H9 (cell line): ENCODE measurements at places on chromosomes 2 and 18. TPM values are rescaled to one million over a fixed set of nuclear protein-coding genes. Genes with fewer than 3 reads are reported as not detected.

Gene CTIF
- 14.4 and 15.8 TPM in 2 replicates for total RNA-seq

Gene LRATD1
- total RNA-seq = 0.31 and 0.39 TPM in 2 replicates

Gene GALR1
- 0.02 and 0.07 TPM in 2 replicates for total RNA-seq

Gene UGT1A5
- not detected in 2 replicates for total RNA-seq

Gene GRB14
- total RNA-seq = 7.6 and 9.6 TPM in 2 replicates

Gene GPR75
- 4.4 and 5.3 TPM in 2 replicates for total RNA-seq

DNA sequence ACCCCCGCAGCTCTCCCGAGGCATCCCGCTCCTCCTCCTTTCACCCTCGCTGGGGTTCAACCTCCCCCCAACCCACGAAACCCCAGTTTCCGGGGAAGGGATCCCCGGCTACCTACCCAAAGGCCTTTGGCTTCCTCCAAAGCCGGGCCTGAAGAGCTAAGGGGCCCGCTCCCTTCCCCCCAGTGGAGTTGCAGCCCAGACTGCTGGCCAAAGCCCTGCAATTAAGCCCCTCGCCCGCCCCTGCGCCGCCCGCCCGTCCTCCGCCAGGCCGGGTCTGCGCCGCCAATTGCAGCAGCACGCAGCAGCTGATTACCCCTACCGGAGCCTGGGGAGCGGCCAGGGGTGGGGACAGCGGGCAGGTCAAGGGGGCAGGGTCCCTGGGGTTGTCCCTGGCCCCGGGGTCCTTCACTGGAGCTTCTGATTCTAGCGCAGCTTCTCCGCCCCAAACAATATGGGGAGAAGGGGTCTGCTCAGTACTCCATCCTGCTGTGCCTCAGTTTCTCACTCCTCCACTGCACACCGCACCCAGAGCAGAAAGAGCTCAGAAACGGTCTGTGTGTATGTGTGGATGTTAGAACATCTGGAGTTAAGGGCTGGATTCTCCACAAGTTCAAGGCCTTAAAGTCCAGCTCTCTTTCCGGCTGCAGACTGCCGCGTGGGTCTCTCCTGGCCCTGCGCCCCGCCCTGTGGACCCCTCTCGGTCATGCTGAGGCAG is 16.9 kb downstream of the WNT10A start:
- no peaks in the 10 kb centered on the region; the same call in 2 of the 3 replicates for H3K36me3 ChIP-seq
- H3K27ac ChIP-seq = no peak overlapping the region
- H3K4me3 ChIP-seq = no peak overlapping the region
- peaks cover 78% of the 10 kb centered on the region for H3K27me3 ChIP-seq

DNA sequence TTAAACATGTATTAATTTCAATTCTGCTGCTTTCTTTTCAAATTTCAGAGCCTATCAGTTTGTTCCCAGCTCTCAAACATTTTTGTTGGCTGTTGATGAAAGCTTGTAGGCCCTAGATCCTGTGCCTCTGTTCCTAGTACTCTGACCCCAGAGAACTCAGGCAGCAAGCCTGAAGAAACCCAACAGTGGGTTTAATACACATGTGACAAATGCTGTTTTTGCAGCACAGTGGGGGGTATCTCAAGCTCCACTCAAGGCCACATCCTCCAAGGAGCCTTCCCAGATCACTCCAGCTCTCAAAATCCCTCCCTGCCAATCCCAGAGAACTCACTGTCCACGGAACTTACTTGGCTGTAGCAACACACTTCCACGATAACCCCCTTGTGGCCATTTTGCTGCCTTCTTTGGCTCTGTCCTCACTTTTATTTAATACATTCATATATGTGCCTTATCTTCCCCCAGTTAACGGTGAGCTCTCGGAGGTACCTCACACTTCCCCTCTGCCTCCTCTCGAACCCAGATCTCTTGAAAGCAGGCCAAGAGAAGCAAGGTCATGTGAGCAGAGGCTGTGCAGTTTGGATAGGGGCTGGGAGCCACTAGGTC is 122.4 kb downstream of the TNS1 start:
- DNase-seq = no peak
- H3K4me3 ChIP-seq = no peak overlapping the region
- no peaks in the 10 kb centered on the region for H3K4me1 ChIP-seq

GRCh38 chr2:75632091-75632701 is 14.4 kb upstream of the MRPL19 start:
- H3K27me3 ChIP-seq = no peaks in the 10 kb centered on the region
- H3K27ac ChIP-seq = no peak overlapping the region
- H3K36me3 ChIP-seq = no peaks in the 10 kb centered on the region

DNA sequence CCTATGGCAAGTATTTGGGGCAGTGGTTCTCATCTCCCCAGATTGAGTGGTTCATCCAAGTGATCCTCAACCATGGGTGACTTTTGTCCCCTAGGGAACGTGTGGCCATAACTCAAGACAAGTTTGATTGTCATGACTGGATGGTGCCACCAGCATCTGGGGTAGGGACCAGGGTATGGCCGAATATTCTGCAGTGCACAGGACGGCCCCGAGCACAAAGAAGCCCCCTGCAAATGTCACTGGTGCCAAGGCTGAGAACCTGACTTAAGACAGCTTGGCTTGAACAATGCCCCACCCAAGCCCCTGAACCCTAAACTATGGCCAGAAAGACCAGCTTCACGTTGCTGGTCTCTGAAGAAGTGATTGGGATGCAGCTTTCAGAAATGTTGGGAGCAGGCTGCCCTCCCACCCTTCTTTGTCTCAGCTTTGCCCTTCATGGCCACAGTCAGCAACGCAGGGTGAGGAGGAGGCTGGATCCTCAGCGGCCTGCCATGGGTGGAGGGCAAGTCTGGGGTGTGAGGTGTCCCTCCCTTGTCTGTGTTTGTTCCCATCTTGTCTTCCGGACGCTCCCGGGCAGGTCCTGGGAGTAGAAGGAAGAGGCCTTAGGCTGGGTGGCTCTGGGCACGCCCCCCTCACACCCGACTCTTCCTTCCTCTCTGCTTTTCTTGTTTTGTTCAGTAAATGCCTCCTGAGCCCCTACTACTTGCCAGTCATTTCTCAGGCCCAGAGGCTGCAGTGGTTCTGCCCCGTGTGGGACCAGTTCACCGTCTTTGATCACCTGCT is 43.4 kb downstream of the GREB1 start:
- DNase-seq = no peak
- H3K27me3 ChIP-seq = no peaks in the 10 kb centered on the region
- peaks cover 12% of the 10 kb centered on the region for H3K36me3 ChIP-seq
- no peak overlapping the region for H3K4me3 ChIP-seq
- peaks cover 6% of the 10 kb centered on the region; the same call in 1 of the 2 replicates for H3K4me1 ChIP-seq

- no peak overlapping the region for H3K4me3 ChIP-seq
- no peaks in the 10 kb centered on the region for H3K4me1 ChIP-seq
- H3K36me3 ChIP-seq = no peaks in the 10 kb centered on the region; the same call in 2 of the 3 replicates
- no peaks in the 10 kb centered on the region for H3K27me3 ChIP-seq
- peak; percentile 57 for DNase-seq
- H3K27ac ChIP-seq = no peak overlapping the region
These were observed 253.4 kb downstream of the CYP26B1 start for GRCh38 chr2:71894261-71894660.

GRCh38 chr2:45899926-45900325 is 248.5 kb downstream of the PRKCE start:
- DNase-seq = no peak
- H3K27ac ChIP-seq = no peak overlapping the region

- H3K36me3 ChIP-seq = no peaks in the 10 kb centered on the region
- H3K27ac ChIP-seq = no peak overlapping the region
- DNase-seq = peak; percentile 26
These were observed 115.7 kb downstream of the FAM210A start for GRCh38 chr18:13610555-13611141.

DNA sequence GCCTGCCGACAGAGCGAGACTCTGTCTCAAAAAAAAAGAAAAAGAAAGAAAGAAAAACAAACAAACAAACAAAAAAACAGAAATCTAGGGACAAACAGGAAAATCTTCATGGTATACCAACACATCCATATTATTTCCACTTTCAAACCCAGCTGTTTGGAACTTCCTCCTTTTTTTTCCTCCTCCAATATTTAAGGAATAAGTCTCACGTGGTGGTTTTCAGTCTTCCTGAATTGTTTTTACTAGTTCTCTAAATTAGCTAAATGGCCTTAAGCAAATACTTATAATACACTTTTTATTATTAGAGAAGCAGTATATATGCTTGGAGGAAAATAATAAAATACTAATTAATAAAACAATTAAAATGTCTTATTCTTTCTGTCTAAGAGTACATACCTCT is 48.7 kb upstream of the GLS start:
- no peaks in the 10 kb centered on the region for H3K36me3 ChIP-seq
- no peak for DNase-seq
- no peak overlapping the region for H3K4me3 ChIP-seq
- H3K27ac ChIP-seq = no peak overlapping the region

DNA sequence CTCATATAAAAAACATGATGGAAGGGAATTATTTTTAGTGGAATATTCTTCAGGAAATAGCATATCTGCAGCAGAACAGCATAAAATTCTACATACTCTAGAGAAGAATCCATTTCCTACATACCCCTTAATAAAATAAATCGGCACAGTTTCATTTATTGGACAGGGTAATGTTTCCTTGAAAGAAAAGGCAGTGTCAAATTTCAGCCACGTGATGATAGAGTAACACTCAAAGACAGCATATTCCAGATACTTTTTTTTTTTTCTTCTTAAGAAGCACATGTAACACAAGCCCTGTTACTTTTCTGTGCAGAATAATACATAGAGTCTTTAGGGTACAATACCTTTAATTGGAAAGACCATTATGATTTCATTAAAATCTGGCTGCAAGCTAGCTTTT is 204.4 kb downstream of the SRBD1 start:
- no peak overlapping the region for H3K27ac ChIP-seq
- no peak overlapping the region for H3K4me3 ChIP-seq
- no peaks in the 10 kb centered on the region for H3K27me3 ChIP-seq
- DNase-seq = no peak

DNA sequence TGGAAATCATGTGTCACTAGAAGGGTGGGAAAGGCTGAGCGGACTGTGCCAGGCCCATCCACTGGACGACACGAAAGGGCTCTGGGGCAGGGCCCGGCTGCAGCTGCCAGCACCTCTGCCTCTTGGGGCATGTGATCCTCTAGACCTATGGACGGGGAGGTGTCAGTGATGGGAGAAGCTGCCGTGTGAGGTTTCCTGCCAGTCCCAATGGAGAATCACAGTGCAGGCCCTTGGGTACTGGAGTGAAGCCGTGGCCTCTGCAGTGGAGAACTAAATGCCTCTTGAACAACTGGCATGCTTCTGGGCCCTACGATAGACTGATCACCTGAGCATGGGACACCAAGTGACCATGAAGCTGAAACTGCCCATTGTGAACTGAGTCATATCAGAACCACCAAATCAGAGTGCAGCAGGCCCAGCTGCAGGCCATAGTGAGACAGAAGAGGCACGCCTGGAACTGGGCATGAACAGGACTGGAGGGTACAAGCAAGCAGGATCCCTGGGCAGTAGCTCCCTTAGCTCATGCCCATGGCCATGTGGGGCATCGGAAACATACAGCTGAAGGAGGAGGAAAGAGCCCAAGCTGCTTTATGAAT is 18.8 kb upstream of the RHOB start:
- H3K36me3 ChIP-seq = no peaks in the 10 kb centered on the region
- H3K27me3 ChIP-seq = no peaks in the 10 kb centered on the region
- no peaks in the 10 kb centered on the region; the same call in 1 of the 2 replicates for H3K4me1 ChIP-seq

GRCh38 chr2:237931205-237931721 is 35.6 kb upstream of the UBE2F start:
- H3K36me3 ChIP-seq = peaks cover 6% of the 10 kb centered on the region
- no peak for DNase-seq
- H3K27me3 ChIP-seq = no peaks in the 10 kb centered on the region
- H3K4me3 ChIP-seq = no peak overlapping the region
- no peaks in the 10 kb centered on the region for H3K4me1 ChIP-seq

DNA sequence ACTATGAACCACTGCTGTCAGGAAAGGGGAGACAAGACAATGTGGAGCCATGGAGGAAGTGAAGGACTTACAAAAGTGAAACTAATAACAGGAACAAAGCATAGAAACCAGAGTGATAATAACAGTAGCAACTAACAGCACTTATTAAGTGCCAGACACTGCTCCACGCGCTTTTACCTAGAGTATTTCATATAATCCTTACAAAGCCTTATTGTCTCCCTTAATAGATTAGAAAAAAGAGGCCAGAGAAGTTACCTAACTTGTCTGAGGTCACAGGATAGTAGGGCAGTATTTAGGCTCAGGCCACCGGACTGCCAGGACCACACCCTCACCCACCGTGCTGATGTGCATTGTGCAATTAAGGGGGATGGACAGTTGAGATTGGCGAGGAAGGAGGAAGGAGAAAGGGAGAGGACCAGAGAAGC is 98.6 kb upstream of the NFU1 start:
- DNase-seq = no peak
- H3K27ac ChIP-seq = no peak overlapping the region
- H3K4me3 ChIP-seq = no peak overlapping the region
- peaks cover 3% of the 10 kb centered on the region for H3K36me3 ChIP-seq

DNA sequence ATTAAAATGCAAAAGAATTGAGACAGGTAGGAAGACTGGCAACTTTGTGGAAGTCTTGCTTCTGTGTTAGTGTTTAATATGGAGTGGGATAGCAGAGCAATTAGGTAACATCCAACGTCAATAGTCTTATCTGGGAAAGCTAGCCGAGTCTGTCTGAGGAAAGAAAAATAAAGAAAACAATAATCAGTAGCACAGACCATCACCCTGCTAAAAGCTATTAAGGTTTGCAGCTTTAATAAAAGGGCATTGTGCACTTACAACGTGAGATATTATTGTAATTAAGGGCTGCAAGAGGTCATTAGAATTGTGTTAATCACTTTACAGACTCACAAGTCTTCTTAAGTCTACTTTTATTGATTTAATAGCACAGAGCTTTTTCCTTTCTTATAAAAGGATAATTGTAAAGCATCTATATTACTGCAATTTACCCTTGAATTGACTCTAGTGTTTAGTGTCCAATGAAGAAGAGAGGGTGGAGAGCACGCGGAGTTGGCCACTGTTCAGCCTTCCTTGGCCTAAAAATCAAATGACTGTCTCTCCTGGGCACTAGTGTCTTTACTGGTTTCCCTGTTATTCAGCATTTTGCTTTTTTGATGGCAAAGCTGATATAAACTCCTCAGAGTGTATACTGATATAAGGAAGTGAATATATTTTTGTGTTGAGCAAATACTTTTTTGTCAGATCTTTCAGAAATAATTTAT is 2.0 kb downstream of the CDH7 start:
- H3K36me3 ChIP-seq = no peaks in the 10 kb centered on the region
- H3K27ac ChIP-seq = no peak overlapping the region
- peaks cover 12% of the 10 kb centered on the region; the same call in 1 of the 2 replicates for H3K27me3 ChIP-seq
- no peak overlapping the region for H3K4me3 ChIP-seq

- H3K36me3 ChIP-seq = no peaks in the 10 kb centered on the region
- H3K27ac ChIP-seq = no peak overlapping the region
- no peaks in the 10 kb centered on the region for H3K27me3 ChIP-seq
- H3K4me1 ChIP-seq = no peaks in the 10 kb centered on the region
- no peak for DNase-seq
These were observed 574.8 kb downstream of the KCNJ3 start for GRCh38 chr2:155273323-155273722.

DNA sequence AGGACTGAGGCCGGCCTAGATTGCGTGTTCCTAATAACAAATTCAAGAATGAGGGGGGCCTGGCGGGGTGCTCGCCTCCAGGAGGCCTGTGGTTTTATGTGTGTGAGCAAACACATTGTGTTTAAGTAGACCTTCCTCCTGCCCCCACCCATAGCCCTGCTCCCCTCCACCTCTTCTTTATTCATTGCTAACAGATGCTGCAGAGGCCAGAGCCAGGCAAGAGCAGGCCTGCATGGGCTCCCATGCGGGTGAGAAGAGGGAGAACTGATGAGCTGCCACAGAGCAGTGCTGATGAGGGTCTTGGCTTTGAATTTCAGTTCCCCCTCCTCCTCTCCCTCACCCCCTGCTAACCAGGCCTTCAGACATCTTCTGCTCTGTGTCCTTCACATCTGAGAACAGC is 154.6 kb downstream of the OSR1 start:
- no peaks in the 10 kb centered on the region for H3K36me3 ChIP-seq
- no peak for DNase-seq
- H3K27ac ChIP-seq = no peak overlapping the region
- H3K4me3 ChIP-seq = no peak overlapping the region
- no peaks in the 10 kb centered on the region for H3K4me1 ChIP-seq
- H3K27me3 ChIP-seq = no peaks in the 10 kb centered on the region
